Activated naive CD4-positive, alpha-beta T cell (primary cell): ENCODE measurements at places on chromosomes 3 and 15.

DNA sequence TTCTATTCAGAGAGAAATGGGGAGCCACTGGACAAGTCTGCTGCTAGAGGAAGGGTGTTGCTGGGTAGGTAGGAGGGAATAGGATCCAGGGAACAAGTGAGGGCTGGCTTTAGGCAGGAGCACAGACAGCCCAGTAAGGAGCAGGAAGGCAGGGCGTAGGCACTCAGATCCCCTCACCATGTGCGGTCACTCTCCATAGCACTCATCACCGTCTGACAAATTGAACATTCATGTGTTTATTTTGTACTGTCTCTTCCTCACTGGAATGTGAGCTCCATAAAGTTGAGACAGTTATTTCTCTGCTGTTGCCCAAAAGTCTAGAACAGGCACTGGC is 24.2 kb upstream of the LRRC34 start:
- no peak for DNase-seq

- no peak for DNase-seq
These were observed 302.9 kb downstream of the SATB1 start for GRCh38 chr3:18122264-18122663.

GRCh38 chr15:60128000-60128376 is 123.9 kb downstream of the FOXB1 start:
- no peak for DNase-seq

GRCh38 chr3:148246291-148246923 is 451.3 kb upstream of the AGTR1 start:
- no peak for DNase-seq

DNA sequence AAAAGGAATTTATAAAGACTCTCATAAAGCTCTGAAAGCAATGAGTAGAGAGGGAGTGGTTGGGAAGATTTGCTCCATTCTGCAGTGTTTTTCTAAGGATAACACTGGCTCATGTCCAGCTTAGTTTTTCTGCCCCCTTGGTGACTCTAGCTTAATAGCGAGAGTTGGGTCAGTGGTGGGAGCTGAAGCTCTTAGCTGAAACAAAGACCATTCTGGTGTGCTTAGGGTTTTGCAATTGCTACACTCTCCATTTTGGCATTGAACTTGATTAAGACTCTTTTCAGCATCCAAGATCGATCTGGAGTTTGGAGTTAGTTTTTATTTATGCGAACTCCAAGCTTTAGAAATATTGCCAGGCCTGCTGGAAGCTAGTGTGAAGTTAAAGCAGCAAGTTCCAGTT is 98.0 kb downstream of the ATG7 start:
- no peak for DNase-seq

GRCh38 chr3:61645148-61645547 is 83.8 kb downstream of the PTPRG start:
- DNase-seq, result no peak

GRCh38 chr3:73350996-73351395 is 273.7 kb downstream of the PDZRN3 start:
- no peak for DNase-seq

- no peak for DNase-seq
These were observed 295.8 kb downstream of the GBE1 start for GRCh38 chr3:81465510-81466200.

- no peak for DNase-seq
These were observed 57.9 kb downstream of the RASA2 start for GRCh38 chr3:141544697-141545096.

DNA sequence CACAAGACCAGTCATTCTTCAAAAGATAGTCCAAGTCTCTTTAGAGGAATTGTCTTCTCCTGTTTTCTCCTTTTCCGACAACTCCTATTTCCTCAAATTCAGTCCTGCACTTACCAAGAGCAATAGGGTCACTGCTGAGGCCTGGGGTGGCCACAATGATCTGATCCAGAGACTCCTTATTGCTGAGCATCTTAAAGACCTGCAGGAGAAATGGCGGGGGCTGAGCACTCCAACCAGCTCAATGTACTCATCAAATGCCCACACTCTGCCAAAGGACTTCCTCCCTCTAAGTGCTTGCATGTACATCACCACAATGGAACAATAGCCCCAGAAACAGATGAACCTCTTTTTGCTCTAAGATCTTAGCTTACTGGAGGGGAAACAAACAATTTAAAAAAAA is 9.6 kb downstream of the UBL7 start:
- DNase-seq, result no peak
